Iris pigment epithelial cell (primary cell): ENCODE measurements at places on chromosomes 3 and 15.

GRCh38 chr15:70017801-70018200 is 79.9 kb downstream of the TLE3 start:
- DNase-seq: no peak

DNA sequence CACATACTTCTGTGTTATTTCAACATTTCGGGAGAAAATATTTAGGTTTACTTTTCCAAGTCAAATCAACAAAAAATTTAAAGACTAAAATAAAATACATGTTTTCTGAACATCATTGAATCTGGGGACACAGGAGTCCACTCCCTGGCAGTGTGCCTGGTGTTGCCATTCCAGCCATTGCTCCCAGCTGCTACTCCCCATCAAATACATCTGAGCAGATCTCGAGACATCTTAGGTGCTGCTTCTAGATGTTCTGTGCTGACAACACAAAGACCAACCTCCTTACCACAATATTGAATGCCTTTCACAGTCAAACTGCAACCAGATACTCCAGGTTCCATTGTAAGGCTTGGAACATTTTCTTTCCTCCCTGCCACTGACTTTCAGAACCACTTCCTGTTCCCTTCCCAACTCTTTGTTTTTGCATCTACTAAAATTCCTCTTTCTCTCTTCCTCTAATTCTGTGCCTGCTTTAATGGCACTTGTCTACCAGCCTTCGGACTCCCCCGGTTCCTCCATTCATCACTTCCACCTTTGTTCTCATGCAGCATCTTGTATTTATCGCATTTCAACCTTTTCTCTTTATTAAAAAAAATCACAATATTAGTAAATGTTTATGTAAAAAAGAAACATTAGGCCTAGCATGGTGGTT is 81.1 kb upstream of the SLC4A7 start:
- no peak for DNase-seq

DNA sequence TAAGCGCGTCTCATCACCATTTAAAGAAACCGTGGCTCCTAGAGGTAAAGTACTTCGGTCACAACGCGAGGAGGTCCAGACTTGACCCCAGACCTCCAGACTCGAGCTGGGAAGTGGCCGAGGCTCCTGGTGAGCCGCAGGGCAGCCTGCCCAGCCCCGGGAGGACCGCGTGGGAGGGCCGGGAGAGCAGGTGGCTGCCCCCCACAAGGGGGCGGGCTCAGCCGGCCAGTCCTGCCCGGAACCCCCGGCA is at the start of gene SLC27A2:
SLC27A2 (plus strand) TSS at position 228 of the 250 bp plus-strand sequence. CDS start 232 bp downstream, outside the sequence.
- DNase-seq: no peak

DNA sequence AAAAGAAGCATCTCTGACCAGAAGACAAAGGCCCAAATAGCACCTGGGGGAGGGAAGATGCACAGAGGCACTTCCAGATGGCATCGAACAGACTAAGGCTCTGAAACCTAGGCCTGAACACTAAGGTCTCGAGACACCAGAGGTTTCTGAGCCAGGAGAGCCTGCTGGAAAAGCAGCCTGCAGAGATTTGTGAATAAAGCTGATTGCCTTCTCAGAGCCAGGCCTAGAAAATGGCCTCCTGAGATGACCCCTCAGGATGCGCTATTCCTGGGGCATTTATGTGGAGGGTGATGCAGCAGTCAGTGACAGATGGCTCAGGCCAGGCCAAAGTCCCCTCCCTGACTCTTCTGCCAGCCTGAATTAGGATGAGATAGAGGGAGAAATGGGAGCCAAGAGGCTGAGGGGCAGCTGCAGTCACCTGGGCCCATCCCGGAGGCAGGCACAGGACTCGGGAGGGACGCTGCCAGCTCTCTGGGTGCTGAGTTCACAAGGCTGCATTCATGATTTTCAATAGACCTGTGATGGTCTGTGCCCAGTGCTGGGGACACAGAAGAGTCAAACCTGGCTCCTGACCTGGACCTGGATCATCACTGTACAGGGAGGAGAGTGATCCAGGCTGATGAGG is 6.9 kb downstream of the PRSS50 start:
- DNase-seq: no peak

DNA sequence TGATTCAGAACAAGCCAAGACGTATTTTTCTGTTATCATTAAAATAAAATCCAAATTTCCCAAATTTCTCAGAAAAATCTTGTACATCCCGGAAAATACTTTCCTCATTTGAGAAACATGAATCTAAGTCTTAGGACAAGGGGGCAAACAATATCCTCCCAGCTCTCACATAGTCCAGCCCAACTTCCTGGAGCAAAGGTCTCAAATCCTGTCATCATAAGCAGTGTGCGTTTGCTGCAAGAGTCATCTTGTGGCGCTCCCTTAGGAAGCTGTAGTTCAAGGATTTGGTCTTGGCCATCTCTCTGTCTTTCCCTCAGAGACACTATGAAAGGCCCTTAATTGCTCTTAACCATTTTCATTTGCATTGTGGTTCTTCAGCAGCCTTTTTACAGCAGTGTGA is 57.5 kb upstream of the GSK3B start:
- DNase-seq: no peak

GRCh38 chr3:40751666-40752065 is 226.9 kb downstream of the ZNF621 start:
- DNase-seq: no peak

- DNase-seq: no peak
Observed at GRCh38 chr3:142664819-142665218, 59.0 kb upstream of the TRPC1 start.

GRCh38 chr3:98462901-98463300 is at the start of gene OR5K1:
TSS of gene OR5K1 (plus strand) at chr3:98463201. CDS start at chr3:98469577, 6,376 bp downstream.
- no peak for DNase-seq

GRCh38 chr3:7630925-7631324 is 770.0 kb downstream of the GRM7 start:
- DNase-seq: no peak

GRCh38 chr15:62262305-62262941 is 97.3 kb upstream of the C2CD4B start:
- no peak for DNase-seq
